ENCODE measurements at places on chromosomes 6 and 20.

GRCh38 chr20:25238319-25239037, 9.4 kb upstream of the PYGB start:
- no peak for DNase-seq

GRCh38 chr6:89596056-89596455, 42.5 kb downstream of the LYRM2 start:
- no peak for DNase-seq

DNA sequence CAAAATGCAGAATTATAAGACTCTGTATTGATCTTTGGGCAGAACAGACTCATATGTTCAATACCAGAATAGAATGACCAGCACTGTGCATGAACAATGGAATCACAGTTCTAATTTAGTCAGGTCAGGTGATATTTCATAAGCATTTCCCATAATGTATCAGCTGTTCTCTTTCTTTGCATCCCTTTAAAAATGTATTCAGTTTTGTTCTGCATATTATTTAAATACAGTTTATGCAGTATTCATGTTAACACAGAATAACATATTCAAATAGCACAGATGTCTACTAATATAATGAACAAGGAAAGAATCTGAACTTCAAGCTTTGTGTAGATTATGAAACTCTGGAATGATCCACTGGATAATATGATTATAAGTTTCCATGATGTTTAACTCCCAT, 128.5 kb downstream of the LAMP5 start:
- no peak for DNase-seq

DNA sequence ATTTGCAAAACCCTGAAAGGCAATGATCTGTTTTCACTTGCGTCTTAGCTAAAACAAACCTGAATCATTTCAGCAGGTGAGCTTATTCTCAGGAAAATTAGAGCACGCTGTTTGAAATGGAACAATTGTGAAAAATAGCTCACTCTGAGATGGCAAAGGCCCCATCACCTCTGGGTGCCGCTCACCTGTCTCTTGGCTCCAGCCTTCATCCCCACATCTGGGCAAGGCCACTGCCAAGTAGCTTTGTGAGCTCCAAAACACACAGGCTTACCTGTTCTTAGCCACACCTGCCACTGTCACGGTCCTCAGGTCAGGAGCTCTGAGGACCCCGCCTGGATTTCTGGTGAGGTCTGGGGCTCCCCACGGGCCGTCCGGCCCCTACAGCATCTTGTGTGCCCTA, 66.7 kb downstream of the SMOC2 start:
- no peak for DNase-seq

GRCh38 chr20:19254956-19255355, 42.5 kb downstream of the SLC24A3 start:
- DNase-seq = no peak

GRCh38 chr6:56238352-56238751, 9.0 kb downstream of the COL21A1 start:
- DNase-seq = no peak

DNA sequence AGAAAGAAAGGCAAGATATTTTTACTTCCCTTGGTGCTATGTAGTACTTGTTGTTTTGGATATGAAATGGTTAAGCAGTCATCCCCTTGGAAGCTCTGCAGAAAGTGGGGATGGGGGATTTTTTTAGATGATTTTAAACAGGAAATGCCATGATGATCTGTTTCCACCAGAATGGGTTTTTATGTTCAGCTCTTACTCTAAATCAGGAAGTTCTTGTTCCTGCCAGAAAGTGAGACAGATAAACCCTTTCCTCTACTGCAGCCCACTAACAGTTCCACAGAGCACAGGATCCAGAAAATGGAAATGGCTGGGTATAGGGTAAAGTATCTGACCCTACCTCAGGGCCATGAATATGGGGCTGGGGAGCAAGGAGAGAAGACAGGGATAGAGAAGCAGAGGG, 32.1 kb upstream of the PPP1R3G start:
- no peak for DNase-seq

GRCh38 chr6:160513836-160514235, 150.2 kb downstream of the LPA start:
- no peak for DNase-seq

DNA sequence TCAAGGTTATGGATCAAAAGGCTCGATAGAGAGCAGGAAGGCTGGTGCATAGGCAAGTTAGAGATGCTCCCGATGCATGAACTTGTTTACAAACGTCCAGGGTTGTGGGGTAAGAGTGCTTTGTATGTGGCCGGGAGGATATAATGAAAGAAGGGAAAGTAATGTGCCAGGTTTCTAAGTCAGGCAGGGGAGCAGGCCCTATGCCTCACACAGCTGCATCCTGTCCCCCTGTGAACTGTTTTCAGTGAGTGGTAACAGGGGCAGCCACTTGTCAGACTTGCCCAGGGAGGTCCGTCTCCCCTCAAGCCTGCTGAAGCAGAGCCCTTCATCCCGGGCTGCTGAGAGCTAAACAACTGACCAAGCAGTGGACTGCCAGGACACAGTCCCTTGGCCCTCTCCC, 19.4 kb downstream of the KCNK5 start:
- DNase-seq = no peak

DNA sequence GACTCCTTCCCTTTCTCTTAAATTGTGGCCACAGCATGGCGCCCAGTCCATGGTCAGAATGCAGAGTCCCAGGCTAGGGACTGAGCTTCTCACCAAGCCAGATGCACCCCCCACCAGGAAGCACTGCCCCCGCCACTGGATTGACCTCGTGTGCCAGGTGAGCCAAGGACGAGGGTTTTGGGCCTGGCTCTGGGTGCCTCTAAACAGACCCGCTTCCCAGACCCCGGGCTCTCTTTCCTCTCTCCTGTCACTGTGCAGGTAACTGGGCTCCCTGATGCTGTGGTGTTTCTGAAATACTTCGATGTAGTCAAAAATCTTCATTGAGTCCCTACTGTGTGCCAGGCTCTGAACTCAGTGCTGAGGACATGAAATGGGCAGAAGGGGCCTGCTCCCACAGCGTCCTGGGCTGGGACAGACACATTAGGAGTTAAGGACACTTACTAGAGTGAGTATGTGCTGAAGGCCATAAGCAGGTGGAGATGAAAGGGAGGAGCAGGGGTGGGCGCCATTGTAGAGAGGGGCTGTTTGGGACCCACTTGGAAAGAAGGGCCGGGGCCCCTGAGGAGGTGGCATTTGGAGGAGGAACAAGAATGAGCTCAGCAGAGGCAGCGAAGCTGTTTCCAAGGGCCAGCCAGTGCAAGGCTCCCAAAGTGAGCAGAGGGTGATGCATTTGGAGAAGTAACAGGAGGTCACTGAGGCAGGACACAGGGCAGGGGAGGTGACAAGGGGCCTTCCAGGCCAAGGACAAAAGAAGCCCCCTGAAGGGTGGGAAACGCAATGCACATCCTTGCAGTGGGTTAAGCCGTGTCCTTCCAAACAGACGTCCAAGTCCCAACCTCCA, 217.1 kb downstream of the ANKRD60 start:
- no peak for DNase-seq

DNA sequence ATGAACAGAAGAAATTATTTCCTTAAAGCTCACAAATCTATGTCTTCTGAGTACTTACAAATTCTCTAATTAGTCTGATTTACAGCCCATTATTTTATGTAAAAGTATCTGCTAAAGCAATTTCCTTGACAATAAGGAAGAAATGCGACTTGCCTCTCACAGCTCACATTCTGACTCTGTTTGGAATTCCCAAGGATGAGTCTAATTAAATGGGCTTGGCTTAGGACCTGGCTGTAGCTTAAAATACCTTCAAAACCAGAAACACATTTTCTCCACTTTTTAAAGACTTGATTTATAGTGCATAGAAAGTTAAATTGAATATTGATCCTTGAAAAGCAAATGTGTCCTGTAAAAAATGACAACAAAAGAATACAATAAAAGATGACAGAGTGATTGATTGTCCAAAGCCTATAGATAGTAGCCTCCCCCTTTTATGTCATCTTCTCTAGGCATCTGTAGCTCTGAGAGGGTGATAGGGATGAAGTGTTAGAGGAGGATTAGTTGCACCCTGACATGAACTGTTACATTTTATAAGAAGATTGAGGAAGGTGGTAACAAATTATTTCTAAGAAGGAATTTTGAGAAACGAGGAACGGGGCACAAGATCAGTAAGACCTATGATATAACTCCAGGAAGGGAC, 118.9 kb downstream of the MACROD2 start:
- DNase-seq = no peak

- no peak for DNase-seq
Measured at GRCh38 chr6:71982389-71982788, 96.0 kb downstream of the RIMS1 start.
